A549 treated with GW870086 at 1 μM for 4 hours (cell line): ENCODE measurements at places on chromosomes 16 and 17. TPM values are rescaled to one million over a fixed set of nuclear protein-coding genes. Genes with fewer than 3 reads are reported as not detected.

The RTN4RL1 gene
- total RNA-seq: 9.6 to 11.9 TPM (median 11.1 TPM) in 5 replicates

The WSCD1 gene
- 1.9 to 3.9 TPM (median 3.2 TPM) in 5 replicates for total RNA-seq

The SEPTIN1 gene
- total RNA-seq: 1.1 to 2.0 TPM (median 1.6 TPM) in 5 replicates

The GNG13 gene
- total RNA-seq: not detected in 5 replicates

The KRT16 gene
- total RNA-seq: 0.64 to 1.8 TPM (median 1.3 TPM) in 5 replicates

The LRRC37A gene
- total RNA-seq: 0.79 to 0.99 TPM (median 0.83 TPM) in 5 replicates

The ZP2 gene
- total RNA-seq: not detected in 5 replicates

The FGF11 gene
- 0.43 to 1.3 TPM (median 1.1 TPM) in 5 replicates for total RNA-seq

The TM4SF5 gene
- 0.40 to 1.3 TPM (median 0.70 TPM) in 5 replicates for total RNA-seq

The CPHXL2 gene
- not detected in 5 replicates for total RNA-seq

The COQ7 gene
- total RNA-seq: 20.0 to 27.1 TPM (median 24.3 TPM) in 5 replicates

The EXOC3L1 gene
- 0.09 to 0.30 TPM (median 0.23 TPM) in 3 of 5 replicates, not detected in the others for total RNA-seq

The RPL19 gene
- total RNA-seq: 3,791 to 4,052 TPM (median 3,919 TPM) in 5 replicates

The DPEP2 gene
- total RNA-seq: not detected in 5 replicates

The PLA2G10 gene
- total RNA-seq: 0.29 to 0.42 TPM (median 0.36 TPM) in 4 of 5 replicates, not detected in the other

The CCL4 gene
- total RNA-seq: 0.15 TPM in 1 of 5 replicates, not detected in the others
